ENCODE measurements at places on chromosomes 2 and 18. TPM values are rescaled to one million over a fixed set of nuclear protein-coding genes. Genes with fewer than 3 reads are reported as not detected.

The TEX44 gene
- total RNA-seq = not detected

The XIRP2 gene
- total RNA-seq = not detected

The MAL gene
- total RNA-seq = not detected

The DHRS9 gene
- total RNA-seq = not detected

The CNTNAP5 gene
- not detected for total RNA-seq

The MARCHF4 gene
- total RNA-seq = 0.46 TPM

GRCh38 chr2:143431316-143431715 is 302.1 kb downstream of the ARHGAP15 start:
- no peak for DNase-seq

DNA sequence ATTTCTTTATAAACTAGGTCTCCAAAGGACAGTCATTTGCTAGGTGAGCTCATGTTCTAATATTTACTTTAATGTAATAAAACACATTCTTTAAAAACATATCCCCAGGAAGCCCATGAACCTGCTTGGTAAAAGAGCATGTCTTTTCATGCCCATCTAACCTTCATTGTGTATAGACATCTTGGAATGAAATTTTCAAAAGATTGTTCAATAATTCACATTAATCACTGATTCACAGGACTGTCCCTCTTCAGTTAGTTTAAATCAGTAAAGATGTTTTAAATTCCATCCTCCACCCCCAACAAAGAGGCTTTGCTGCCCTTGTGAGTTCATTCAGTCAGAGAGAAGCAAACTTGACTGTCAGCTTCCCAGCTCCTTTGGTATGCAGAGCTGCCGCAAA is 633.4 kb upstream of the CELF4 start:
- DNase-seq = no peak

GRCh38 chr2:157871415-157871814 is 4.7 kb downstream of the ACVR1 start:
- DNase-seq = no peak

DNA sequence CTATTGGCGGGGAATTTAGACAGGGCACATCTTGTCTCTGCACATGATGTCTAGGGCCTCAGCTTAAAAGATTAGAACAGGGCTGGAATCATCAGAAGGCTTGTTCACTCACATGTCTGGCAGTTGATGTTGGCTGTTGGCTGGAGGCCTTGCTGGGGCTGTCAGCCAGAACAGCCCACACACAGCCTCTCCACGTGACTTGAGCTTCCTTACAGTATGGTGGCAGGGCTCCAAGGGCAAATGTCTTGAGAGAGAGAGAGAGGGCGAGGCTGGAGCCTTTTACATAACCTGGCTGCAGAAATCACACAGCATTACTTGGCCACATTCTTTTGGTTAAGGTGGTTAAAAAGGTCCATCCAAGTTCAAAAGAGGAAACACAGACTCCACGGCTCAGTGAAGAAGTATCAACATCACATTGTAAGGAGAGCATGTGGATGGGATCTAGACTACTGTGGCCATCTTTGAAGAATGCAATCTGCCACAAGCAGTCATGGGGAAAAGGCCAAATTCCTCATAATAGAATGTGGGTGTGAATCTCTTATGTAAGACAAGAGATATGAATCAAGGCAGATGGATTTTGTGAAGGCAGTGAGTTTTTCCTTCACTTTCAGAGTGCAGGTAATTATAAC is 30.4 kb downstream of the SRSF7 start:
- DNase-seq = no peak

GRCh38 chr18:13375302-13376255 is 157.0 kb downstream of the LDLRAD4 start:
- DNase-seq = no peak

DNA sequence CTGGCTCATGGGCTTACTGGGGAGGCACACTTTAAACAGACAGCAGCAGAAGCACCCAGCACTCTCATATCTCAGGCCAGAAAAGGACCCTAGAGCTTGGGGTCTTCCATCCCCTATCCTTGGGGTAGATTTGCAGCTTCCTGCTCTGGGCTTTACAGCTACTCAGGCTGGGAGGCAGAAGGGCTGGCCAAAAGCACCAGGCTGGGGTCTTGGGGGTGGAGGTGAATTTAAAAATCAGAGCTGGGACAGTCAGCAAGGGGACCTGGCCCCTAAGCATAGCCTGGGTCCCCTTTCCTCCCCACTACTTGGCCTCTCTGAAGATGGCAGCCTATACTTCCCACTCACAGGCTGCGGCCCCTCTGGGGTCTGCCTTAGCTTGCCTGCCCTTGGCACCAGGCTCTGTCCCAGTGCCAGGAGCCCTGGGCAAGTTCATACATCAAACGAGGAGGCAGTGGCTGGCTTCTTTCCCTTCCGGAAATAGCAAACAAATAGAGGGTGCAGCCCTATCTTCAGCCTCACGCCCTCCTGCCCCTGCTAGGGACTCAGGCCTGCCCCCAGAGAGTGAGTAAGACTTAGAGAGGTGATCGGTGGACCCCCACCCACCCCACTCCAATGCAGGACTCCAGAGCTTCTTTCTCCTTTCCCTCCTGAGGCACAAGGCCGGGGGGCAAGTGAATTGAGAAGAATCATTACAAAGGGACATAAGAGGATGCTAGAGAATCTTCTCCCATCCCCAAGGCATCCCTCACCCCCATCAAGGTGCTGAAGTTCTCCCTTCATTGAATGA is 26.0 kb upstream of the TNS1 start:
- DNase-seq = no peak

DNA sequence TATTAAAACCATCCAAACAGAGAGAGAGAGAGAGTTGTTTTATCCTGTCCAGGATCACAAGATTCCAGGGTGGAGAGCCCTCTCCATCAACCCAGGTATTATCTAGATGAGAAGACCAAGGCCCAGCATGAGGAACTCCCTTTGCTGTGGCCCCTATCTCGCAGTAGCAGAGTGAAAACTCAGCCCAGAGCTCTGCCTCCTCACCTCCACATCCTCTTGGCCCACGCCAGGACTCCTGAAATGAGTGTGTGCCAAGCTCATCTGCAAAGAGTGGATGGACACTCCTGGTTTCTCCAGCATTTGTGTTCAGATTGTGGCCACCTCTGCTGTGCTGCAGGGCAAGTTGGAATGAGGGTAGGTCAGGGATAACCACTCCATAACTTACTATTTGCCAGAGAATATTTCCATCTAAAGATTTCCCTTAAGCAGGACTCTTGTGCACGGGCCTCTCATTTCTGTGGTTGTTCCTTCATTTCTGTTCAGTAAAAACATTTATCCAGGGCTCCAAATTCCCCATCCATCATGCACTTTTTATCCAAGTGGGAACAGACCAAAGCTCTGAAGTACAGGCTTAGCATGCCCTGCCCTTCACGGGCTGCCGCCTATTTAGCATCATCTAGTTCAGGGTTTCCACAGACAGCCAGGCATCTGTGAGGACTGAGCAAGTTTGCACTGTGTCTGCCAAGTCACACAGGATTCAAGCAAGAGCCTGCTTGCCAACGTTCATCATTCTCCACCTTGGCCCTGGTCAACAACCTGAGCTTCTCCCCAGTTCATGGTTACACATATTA is 583.2 kb upstream of the ID2 start:
- DNase-seq = no peak

GRCh38 chr2:149049142-149049541 is 10.6 kb downstream of the LYPD6B start:
- no peak for DNase-seq

GRCh38 chr2:236351966-236352525 is 87.8 kb upstream of the ASB18 start:
- no peak for DNase-seq

DNA sequence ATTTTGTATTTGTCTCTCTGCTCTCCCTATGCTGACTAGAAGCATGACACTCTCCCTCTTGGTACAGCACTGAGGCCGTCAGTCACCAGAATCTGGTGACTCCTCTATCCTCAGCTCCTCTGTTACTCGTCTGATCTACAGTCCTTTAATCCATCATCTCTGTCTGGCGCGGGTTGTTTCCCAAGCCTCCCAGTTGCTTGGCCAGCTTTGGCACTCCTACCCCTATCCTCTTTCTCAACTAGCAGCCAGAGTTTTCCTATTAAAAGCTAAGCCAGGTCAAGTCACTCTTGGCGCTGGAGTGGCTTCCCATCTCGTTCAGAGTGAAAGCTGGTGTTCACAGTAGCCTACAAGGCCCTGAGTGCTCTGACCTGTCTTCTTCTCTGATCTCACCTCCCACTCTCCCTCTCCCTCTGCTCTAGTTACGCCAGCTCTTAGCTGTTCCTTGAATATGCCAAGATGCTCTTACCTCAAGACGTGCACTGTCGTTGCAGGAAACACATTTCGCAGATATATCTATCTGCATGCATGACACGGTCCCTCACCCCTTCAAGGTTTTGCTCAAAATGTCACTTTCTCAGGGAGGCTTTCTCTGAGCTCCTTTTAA is 41.8 kb upstream of the PSME4 start:
- DNase-seq = no peak

DNA sequence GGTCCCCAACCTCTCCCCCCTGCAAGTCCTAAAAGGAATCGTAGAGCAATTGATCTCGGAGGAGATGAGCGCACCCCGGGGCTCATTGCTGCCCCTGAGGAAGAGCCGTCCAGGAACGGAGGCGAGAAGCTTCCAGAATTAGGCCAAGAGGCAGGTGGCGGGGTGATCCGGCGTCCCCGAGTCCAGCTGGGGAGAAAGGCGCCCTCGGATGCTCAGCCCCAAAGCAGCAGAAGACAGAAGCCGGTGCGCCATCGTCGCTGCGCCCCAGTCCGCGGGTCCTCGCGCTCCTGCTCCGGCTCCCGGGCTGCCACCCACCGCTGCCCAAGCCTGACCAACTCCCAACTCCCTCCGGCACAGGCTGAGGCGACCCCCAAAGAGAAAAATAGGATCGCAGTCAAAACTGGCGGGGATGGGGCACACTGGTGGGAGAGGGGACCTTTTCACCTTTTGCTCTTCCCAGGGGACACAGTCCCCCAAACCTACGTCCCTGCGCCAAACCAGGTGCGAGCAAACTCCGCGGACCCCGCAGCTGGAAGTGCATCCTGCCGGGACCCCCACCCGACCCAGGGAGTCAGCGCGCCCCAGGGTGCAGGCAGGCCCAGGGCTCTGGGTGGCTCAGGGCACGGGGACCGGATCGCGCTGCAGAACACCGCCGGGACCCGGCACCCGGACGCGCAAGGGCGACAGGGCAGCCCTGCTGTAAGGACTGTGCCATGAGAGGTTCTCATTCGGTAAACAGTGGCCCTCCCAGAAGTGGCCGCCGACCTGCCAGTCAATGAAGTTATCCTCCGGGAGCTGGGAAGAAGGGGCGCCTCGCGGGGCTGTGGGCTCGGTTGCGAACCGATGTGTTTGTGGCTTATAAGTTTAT is 8.4 kb upstream of the MEIS1 start:
- peak; percentile 72 for DNase-seq

- peak; percentile 16 for DNase-seq
Measured at GRCh38 chr2:173226899-173227698, 127.6 kb upstream of the CDCA7 start.

DNA sequence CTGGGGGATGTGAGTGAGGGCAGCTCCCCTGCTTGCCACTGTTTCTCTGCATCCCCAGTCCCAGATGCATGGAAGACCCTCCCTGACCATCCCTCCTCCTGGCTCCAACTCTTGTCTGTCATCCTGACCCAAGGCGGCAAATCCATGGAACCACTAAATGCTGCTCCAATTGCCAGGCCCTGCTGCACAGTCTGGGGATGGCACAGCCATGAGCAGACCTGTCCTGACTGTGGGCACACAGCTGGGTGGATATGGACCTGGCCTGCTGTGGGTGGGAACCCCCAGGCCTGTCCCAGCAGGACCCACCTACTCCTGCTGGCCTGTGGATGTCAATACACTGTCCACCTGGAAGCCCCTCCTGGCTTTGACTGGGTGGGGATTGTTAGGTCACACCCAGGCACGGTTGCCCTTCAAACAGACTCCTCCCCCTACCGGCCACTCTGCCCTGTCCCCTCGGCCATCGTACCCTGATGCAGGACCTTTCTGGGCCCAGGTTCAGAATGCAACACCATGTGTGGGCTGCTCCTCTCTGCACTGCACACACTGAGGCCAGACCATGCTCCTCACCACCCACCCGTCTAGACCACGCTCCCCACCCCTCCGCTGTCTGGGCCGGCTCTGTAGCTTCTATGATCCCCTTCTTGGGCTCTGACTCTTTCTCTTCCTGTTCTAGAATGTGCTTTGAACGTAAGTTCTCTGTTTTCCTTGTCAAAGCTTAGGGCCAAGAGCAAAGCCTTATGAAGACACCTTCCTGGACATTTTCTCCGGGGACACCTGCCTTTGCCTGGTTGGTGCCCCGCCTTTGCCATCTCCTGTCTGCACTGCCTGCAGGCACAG is 57.9 kb downstream of the INPP5D start:
- DNase-seq = no peak

Data from neural progenitor cell (in vitro differentiated cells).